Neural progenitor cell (in vitro differentiated cells): ENCODE measurements at places on chromosomes 13 and 19.
A peak's percentile ranks its signal among the peaks of the same experiment; 100 is the strongest.

- DNase-seq = no peak
Measured at GRCh38 chr13:33452873-33453517, 167.4 kb upstream of the STARD13 start.

DNA sequence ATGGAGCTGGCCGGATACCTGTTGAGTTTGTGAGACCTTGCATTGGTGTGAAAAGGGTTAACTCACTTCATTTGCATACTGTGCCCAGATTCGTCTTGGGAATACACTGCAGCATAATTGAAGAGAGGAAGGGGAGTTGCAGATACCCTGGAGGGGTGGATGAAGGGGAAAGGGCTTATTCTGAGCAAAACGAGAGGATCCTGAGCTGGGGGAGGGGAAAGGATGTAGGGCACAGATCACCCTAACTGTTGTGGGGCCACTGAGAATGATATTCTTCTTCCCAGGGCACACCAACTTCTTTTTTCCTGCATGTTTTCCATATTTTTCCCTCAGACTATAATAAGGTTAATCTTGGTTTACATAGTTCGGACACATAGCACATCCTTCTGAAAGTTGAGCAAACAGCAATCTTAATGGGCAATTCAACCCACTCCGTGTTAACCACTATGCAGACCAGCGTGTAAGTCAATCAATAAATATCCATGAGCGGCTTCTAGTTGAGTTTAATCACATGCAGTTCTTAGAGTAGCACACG is 11.7 kb upstream of the PTPRS start:
- DNase-seq = peak; percentile 45

DNA sequence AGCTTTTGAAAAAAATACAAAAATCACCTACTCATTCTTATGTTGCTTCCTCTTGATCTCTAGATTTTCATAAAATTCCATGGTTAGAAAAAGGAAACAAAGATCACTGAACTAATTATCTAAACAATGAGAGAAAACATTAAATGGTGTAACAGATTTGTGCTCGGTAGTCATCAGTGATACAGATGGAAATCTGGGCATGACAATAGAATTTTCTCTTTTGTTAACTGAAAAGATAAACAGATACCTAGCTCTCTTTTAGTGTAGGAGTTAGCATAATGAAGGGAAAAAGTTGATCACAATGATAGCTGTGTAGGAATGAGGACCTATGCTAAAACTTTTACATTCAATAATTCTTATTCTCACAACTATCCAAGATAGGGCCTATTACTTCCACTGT is 103.7 kb downstream of the TBC1D4 start:
- DNase-seq = no peak

- no peak for DNase-seq
Measured at GRCh38 chr13:34340534-34340933, 522.6 kb downstream of the RFC3 start.

- DNase-seq = peak; percentile 96
Measured at GRCh38 chr19:8390617-8390981, 439 bp downstream of the RAB11B start.

DNA sequence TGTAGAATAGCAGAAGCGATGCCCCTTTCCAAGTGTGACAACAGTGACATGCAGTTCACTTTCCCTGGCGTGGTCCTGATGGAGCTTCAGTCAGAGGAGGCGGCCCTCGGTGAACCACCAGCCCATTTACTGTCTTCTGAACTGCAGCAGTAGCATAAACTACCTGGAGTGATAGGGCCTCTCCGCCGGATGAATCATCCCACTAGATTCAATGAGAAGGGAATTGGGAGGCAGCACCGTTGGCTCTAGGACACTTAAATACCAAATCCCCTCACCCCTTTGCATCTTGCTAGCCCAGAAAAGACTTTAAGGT is 112.8 kb upstream of the GPR12 start:
- peak; percentile 16 for DNase-seq
